NCI-H748 treated with DMSO at 0.1 percent for 48 hours (cell line): ENCODE measurements at places on chromosomes 16 and 17.
A peak's percentile ranks its signal among the peaks of the same experiment; 100 is the strongest.

DNA sequence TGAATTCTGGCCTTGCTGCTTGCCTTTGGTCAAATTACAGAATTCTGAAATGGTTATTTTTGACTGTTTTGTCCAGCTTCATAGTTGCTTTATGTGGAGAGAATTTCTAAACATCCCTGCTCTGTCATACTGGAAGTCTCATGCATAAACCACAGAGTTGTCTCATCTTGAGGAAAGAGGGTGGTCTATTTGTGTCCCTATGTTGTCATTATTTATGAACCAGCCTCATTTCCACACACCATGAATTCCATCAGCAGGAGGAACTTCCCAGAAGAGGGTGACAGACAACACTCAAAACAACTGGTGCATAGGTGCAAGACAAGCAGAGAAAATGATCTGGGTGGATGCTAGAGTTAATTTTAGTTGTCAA, 525.8 kb upstream of the GOT2 start:
- no peak for DNase-seq

DNA sequence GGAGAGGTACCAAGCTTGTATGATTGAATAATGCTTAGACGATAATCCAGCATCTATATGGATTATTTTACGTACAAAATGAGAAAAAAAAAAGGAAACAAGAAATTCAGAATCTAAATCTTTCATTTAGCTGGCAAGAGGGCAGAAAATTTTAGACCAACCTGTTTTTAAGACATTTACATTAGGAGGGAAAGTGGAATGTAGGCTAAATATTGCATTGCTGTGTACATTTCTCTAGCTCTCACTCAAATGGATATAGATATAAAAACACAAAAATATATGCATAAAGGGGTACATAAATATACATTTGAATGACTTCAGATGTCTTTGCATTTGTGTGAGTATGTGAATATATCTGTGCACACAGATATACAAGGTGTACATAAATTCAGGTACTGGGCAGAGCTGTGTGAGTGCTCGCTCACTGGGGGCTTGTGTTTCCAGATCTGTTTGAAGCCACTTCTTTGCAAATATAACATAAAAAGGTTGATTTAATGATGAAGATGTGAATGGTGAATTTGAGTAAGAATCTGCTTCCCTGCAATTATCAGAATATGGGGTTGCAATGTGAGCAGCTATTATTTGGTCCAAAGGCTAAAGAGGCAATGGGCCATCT, 14.2 kb upstream of the ZFHX3 start:
- no peak for DNase-seq

- DNase-seq: no peak
These were observed 150.0 kb downstream of the HS3ST4 start for GRCh38 chr16:25841761-25842160.

DNA sequence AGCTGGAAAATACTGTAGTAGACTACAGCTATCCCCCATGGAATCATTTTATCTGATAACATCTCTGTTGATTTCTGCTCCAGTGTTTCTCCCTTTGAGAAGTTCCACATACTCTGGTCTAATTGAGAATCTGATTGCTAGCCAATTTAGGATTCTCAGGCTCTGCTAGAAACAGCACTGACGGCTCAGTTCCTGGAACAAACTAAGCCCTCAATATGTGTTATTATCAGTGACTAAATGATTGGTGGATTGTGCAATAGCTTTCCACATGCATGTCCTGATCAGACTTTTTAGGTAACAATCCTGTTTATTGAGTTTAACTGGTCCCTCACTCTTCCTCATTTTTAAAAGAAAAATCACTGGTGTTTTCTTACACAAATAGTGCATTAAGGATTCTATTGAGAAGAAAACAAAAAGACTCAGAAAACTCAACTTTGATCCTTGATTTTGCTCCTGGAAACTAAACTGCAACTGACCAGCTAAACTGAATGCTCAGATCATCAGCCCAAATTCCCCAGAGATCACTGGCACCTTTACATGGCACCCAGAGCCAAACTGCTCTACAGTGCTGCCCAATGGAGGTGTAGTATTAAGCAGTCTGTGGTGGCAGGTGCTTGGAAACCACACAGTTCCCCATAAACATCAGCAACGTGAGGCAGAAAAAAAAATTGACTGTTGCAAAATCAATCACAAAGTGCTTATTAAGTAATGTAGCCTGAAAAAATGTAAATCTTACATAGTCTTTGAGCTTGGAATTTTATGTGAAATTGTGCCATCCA, 423.7 kb downstream of the TOX3 start:
- DNase-seq: no peak

- DNase-seq: no peak
These were observed 22.7 kb downstream of the LCMT1 start for GRCh38 chr16:25134166-25134700.

DNA sequence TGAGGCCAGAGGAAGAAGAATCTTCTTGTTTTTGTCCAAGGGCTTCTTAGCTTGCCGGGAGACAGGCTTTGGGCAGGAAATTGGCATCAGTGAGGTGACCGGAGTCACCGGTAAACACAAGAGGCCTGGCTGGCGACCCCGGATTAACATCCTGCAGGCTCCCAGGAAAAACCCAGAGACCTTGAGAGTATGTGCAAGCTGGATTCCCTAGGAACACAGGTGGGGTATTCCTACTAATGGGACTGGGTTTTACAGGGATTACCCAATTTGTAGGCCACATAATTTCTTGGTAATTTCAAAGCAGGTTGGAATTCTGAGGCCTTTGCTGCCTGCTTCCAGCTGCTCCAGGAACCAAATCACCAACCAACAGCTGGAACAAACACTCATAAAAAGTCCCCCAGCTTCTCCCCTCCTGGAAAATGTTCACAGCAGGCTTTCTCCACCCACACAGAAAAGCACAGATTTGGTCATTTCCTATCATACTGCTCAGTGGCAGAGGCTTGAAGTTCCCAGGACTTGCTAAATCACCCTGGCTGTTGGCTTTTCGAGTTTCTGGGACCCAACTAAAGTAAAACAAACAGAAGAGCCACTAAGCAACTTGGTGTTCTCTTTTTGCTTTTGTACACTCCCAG, 258.8 kb downstream of the IRF8 start:
- no peak for DNase-seq

- no peak for DNase-seq
These were observed 380.7 kb upstream of the PMFBP1 start for GRCh38 chr16:72552654-72553053.

DNA sequence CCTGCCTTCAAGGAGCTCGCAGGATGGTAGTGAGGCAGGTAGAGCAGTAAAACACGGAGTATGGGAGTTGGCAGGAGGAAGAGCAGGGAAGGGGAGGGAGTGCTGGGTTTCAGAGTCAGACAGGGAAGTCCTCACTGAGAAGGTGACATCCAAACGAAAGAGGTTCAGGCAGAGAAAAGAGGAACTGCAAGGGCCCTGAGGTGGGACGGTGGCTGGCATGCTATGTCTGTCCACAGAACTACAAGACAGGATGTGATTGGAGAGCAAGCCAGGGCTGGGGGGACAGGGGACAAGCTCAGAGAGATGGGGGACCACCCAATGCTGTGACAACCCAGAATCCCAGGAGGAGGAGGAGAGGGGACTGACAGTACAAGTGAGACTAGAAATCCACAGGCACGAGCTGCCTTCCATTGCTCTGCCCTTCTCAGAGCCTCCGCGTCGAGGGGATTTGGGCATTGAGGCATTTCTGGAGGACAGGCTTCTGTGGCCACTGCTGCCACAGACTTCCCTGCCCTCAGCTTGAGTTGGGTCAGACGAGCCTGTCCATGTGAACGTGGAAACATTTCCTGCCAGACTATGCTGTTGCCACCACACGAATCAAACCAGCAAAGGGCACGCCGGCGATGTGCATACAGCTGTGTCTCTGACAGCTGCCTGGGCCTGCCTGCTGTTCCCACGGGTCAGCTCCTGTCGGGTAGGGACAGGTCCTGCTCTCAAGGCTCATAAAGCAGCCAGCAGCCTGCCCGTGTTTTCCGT, 100.1 kb downstream of the RAB11FIP4 start:
- no peak for DNase-seq

GRCh38 chr17:73191443-73192205, 1.2 kb upstream of the COG1 start:
- peak; percentile 35 for DNase-seq

- DNase-seq: no peak
These were observed 1.4 kb downstream of the SHISA6 start for GRCh38 chr17:11242411-11242810.

- DNase-seq: no peak
These were observed 27.1 kb upstream of the LASP1NB start for GRCh38 chr17:38898291-38898679.

DNA sequence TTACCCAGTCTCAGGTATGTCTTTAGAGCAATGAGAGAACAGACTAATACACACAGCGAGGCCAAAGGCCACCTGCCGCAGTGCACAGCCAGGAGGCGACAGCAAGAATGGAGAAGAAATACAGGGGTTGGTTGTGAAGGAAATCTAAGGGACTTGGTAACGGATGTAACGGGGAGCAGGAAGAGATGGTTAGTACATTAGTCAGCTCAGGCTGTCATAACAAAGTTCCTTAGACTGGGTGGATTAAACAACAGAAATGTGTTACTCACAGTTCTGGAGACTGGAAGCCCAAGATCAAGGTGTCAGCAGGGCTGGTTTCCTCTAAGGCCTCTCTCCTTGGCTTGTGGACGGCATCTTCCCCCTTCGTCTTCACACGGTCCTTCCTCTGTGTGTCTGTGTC, 47.1 kb downstream of the TVP23C start:
- DNase-seq: no peak

- DNase-seq: no peak
These were observed 542 bp downstream of the KLHL36 start for GRCh38 chr16:84648595-84649510.

- DNase-seq: no peak
These were observed 8.9 kb downstream of the DUS2 start for GRCh38 chr16:68031951-68032350.

- no peak for DNase-seq
These were observed 47.5 kb downstream of the NT5M start for GRCh38 chr17:17350491-17351355.

GRCh38 chr16:24609740-24610415, 70.5 kb downstream of the RBBP6 start:
- peak; percentile 29 for DNase-seq

GRCh38 chr17:796609-797008, 14.5 kb downstream of the MRM3 start:
- no peak for DNase-seq

- DNase-seq: no peak
These were observed 339 bp downstream of the N4BP1 start for GRCh38 chr16:48609652-48610029.

DNA sequence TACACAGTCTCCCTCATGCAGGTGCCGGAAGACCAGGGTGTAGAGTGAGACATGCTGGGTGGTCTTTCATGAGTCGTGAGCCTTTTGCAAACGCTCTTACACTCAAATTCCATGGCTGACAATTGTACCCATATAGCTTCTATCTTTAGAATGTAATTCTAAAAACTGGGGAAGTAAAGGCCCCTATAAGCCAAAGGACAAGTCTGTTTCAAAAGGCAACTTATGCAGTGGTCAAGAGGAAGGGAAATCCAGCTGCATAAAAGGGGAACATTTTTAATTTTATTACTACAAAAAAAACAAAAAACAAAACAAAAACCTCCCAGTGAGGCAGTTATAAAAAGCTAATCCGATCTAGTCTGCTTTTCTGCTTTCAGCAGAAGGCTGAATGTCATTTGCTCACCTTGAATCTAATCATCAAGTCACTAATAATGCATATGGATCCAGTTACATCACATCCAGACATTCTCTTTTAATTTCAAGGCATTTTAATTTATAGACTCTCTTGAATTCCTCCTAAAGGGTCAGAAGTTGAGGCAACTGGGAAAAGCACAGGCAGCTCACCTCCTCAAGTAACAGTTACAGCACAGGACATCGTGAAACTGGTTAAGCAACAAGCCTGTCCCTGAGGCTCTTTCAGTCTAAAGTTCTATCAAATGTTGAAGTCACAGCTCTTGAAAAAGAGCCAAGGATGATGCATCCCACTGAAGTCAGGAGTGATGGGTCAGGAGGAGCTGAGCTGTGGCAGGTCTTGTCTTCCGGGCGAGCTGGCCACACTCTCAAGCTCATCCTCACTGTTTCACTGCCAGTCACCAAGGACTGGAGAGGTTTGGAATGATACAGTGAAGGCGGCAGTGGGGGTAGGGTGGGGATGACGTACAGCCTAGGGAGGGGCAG, 99.7 kb downstream of the VPS53 start:
- DNase-seq: no peak

DNA sequence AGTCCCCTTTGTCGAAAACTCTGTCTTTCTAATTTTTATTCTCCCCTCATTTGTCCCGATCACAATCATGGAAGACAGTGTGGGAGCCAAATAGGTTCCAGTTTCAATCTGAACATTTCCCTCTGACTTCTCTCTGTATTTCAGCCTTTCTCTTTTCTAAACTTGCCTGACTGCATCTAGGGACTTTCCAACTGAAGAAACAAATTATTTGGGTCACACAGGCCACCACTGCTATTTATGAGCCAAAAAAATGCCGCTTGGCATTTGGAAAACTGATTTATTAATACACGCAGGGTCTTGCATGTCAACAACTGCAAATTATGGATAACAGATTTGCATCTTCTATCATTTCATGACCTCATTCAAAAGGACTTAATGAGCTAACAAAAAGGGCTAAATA, 55.2 kb upstream of the ELAC2 start:
- DNase-seq: no peak

- no peak for DNase-seq
These were observed 279.3 kb downstream of the ABCC12 start for GRCh38 chr16:47876511-47876910.
